ENCODE measurements at places on chromosomes 2 and 18.

DNA sequence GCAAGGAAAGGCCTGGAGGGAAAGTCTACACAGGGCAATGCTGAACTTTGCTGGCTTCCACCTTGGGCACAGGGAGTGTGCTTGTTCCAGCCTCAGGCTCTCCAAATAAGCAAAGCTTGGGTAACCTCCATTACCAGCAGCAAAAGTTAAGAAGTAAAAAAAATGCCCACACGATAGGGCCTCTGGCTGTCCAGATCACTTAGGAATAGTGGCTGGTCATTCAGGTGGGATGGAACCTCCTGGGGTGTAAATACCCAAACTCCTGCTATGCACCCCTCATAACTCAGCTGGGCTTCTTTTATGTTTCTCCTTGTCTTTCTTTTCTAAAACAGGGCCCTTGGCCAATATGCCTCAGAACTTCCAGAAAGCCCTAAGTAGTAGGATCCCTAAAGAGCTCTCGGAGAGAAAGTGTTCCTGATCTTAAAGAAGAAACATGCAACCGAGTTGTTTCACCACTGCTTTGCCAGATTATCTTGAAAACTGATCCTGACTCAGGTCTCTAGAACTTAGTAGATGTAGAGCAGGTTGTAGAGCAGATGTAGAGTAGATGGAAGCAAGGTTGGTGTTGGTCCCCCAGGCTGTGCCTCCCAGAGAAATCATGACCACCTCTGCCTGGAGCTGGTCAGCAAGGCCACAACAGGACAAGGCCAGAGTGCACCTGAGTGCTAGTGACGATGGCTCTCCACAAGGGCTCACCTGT lies 2.0 kb upstream of the OSR1 start:
- no peak for DNase-seq

DNA sequence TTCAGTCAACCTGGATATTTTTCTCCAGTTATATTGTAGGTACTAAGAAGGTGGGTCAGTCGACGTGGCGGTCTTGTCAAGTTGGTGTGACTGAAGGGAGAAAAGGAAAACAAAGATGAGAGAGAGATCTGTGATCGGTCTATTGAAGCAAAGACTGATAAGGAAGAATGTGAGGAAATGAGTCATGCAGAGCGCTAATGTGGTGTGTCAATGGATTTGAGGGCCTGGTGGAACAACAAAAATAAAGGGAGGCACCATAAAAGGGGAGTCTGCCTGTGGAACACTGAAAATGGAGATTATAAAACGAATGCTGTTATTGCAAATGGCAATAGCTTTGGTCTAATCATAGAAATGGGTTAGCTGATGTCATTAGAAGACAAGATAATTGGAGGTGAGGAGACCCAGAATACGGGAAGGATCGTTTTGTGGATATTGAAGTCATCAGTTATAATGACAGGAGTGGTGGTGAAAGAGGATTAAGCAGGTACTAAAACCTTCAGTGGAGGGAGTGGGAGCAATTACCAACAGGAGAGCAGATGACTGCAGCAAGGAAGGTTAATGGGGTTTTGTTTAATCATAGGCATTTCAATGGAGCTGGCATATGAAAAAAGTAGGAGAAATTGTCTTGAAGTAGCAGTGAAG lies 599.1 kb upstream of the FSHR start:
- no peak for DNase-seq

DNA sequence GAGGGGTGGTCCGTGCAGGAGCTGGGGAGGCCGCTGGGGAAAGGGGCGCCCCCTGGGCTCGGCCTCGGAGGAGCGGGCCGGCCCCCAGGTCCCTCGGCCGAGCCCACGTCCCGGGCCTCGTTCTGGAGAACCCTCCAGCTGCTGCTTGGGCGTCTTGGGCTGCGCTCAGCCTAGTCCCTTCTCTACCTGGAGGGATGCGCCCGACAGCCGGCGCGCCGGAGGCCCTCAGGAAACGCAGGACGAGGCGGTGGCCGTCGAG lies 293 bp upstream of the D2HGDH start:
- no peak for DNase-seq

- no peak for DNase-seq
Observed at GRCh38 chr18:34921811-34922385, 119.3 kb upstream of the MAPRE2 start.

DNA sequence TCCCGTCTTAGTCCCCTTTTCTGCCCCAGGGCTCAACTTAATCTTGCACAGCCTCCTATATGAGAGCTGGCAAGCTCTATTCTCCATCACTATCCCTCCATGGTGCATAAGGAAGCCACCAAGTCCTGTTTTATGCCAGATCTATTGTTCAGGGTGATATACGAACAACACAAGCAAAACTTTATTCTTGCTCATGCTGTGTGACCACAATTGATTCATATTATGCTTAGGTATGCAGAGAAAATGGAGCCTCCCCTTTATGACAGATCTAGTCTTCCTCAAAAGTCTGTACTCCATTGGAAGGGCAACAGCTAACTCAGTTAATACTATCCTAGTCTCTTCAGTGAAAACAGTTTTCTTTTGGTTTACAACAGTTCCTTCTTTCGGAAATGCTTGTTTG lies 94.0 kb upstream of the STON1 start:
- DNase-seq: no peak

- peak; percentile 93 for DNase-seq
Observed at GRCh38 chr2:219298759-219299371, 10.3 kb downstream of the PTPRN start.

GRCh38 chr2:8278709-8279354 lies 403.0 kb upstream of the ID2 start:
- no peak for DNase-seq

DNA sequence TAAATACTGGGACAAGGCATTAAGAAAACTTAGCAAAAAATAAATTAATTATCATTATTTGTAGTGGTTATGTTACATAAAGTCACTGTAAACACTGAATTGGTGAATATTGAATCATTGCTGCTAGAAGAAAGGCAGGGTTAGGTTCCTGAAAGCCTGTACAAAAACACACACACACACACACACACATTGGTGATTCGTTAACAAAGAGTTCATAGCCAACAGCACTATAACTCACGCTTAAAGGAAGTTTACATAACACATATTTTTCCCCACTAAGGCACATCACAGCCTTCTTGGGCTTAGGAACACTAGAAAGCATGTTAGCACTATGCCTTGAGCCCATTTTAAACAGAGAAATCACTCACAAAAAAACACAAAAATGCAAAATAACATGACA lies 690.0 kb upstream of the PIK3C3 start:
- no peak for DNase-seq

- no peak for DNase-seq
Observed at GRCh38 chr2:45840481-45840880, 189.0 kb downstream of the PRKCE start.

GRCh38 chr18:58754544-58755068 lies 83.3 kb downstream of the MALT1 start:
- DNase-seq: no peak

DNA sequence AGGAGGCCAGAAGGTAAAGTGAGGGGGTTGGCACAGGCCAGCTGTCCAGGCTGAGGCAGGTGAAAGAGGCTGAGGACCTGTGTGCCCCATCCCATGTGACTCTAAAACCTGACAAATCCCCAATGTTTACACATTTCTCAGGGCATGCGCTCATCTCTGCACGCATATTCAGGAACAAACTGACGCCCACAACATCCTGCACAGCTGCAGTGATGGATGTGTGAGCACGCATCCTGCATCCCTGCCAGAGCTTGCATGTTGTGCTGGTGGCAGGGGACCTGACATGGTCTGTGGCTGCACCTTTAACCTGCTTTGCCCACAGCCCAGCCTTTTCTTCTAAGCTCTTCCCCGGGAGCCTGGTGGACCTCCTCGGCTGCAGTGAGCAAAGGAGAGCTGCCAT lies 83.1 kb downstream of the FBXO15 start:
- DNase-seq: peak; percentile 74

All from activated CD4-positive, alpha-beta T cell treated with anti-CD3 and anti-CD28 coated beads for 48 hours (primary cell).